Calu3 (cell line): ENCODE measurements at places on chromosomes 16 and 17. TPM values are rescaled to one million over a fixed set of nuclear protein-coding genes. Genes with fewer than 3 reads are reported as not detected.

DNA sequence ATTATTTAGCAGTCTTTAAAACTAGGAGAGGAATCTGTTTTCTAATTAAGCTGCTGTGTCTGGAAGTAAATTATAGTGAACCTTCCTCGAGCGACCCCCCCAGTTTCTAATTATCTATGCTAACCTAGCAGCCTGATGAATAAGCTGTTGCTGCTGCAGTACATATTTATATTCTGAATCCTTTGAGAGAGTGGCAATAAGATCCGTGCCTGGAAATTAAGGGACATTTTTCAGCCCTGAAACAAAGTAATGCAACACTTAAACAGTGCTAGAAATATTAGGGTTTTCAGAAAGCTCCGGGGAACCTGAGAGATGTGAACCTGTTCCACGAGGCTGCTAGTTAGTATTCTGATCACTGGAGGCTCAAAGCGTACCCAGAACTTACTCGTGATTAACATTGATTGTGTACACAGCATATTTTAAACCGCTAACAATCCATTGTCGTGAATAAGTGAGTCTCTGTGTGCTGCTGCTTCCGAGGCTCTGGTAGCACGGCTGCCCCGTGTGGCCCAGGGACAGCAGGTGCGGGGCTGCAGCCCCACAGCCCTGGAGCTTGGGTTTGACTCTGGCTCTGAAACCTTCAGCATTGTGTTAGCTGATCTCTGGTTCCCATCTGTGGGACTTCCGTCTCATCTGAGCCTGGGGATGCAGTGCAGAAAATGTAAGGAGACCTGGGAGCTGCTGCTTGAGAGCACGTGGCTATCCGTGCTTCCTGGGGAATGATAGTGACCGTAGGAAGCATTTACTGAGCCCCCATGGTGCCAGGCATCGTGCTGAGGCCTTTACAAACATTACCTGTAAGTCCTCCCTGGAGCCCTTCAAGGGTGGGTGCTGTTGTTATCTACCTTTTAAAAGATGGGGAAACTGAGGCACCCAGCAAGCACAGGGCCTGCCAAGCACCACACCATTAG is 190.9 kb upstream of the CHMP6 start:
- DNase-seq: no peak

- no peak for DNase-seq
Observed at GRCh38 chr16:35753559-35754390, 2294.4 kb downstream of the TP53TG3F start.

GRCh38 chr16:88992351-88993165 is 15.6 kb upstream of the CBFA2T3 start:
- no peak for DNase-seq

GRCh38 chr17:79203016-79203415 is 128.4 kb downstream of the ENGASE start:
- DNase-seq: no peak

DNA sequence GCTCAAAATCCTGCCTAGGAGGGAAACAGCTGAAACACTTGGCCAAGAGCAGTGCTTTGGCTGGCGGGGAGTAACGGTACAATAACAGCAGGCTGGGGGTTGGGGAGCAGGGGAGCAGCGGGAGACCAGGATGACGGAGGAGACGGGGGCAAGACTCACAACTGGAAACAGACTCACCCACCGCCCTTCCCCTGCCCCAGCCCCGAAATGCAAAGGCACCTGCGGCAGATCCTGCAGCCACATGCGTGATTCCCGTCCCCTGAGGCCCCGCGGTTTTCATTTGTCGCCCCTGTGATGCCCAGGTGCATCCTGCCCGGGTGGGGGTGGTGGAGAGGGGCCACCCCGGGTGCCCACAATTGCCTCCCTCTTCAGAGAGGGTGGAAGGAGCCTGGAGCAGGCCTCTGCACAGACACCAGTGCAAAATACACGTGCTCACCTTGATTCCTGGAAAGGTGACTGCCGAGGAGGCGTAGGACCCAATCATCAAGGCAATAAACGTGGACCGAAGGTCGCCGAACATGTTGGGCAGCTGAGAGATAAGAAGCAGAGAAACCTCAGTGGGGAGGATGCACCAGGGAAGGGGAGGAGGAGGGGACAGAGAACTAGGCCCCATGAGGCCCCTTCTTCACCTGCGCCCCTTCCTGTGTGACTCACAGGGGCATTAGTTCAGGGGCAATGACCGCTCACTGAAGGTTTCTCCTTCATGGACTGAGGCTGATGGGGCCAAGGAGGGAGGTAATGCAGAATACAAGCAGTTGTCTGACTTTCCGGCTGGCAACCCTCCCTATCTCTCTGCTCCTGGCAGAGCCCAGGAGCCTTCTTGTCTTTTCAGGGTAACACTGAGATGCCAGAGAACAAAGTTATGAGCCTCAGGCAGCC is 30.4 kb upstream of the PITPNA start:
- no peak for DNase-seq

GRCh38 chr17:70879401-70879800 is 710.1 kb downstream of the KCNJ2 start:
- no peak for DNase-seq

DNA sequence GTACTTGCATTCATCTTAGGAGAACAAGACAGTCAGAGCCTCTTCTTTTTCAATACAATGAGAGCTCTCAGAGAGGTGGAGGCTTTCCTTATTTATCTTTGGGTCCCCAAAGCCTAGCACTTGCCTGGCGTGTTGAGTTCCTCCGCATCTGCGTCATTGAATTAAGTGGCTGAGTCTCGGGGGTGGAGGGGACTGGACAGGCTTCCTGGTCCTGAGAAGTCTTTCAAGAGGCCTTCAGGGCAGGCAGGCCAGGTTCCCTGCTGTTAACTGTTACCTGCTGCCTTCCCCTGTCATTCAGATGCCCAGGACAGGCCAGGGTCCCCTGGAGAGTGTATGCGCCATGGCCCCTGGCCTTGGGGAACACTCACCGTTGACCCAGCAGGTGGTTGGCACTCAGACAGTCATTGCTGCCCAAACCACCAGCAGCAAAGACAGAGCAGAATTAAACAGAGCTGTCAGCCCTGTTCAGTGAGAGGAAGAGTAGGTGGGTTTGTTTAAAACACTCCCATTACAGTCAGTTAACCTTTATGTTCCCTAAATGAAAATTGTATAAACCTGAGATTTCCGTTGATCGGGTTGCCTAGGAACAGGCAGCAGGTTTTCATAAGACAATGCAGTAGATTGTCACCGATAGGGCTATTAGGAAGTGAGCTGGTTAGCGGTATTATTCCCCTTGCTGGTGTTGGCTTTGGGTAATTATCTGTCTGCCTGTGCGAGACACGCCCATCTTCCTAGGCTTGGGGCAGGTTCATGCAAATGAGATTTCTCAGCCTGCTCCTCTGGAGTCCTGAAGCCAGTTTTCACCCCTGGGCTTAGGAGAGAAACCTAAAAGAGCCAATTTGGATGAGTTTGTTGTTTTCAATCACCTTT is 132.7 kb downstream of the CCDC182 start:
- no peak for DNase-seq

DNA sequence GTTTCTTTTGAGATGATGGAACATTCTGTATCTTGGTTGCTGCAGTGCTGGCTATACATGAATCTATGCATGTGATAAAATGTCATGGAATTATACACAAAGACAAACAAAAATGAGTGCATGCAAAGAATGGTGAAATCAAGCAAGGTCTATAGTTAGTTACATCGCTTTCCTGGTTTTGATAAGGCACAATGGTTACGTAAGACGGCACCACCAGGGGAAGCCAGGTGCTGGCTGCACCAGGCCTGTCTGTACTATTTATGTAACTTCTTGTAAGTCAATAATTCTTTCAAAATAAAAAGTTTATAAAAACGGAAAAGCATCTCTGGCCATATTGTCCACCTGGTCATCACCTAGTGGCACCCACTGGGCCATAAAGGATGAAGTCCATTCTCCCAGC is 46.5 kb downstream of the ARHGAP27 start:
- no peak for DNase-seq

GRCh38 chr16:75660726-75661302 is 13.2 kb downstream of the TERF2IP start:
- no peak for DNase-seq

DNA sequence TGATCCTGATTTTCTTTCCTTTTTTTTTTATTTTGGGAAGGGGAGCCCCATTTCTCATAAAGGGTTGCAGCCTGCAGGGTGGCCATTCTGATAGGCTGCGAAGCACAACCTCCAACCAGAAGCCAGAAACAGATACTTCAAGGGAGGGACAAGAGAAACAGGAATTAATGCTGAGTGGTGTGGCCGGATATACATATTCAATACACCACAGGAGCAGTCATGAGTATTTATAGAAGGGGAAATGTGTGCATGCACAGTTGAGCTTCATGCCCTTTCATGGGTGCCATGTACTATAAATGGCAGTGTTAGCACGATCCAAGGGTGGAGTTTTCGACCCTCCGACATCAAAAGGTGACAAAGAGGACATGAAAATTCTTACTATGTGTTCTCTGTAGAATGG is 320.8 kb downstream of the CBLN1 start:
- DNase-seq: no peak

GRCh38 chr17:58302919-58303585 is 22.3 kb upstream of the MPO start:
- DNase-seq: no peak

DNA sequence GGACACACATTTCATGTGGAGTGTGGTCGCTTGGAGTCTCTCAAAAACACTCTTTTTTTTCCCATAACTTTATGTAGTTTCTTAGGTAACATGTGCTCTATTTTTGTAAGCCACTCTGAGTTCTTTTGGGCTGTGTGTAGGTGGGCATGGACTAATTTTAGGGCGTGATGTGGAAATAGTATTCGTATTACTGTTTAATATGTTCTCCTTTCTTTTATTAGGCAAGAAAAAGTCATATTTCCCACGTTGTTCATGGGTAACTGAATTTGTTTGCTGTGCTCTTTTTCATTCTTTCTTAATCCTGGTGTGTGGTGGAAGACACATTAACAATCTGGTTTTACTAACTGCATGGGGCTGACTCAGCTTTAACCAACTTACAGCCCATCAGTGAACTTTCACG is 27.4 kb downstream of the NDEL1 start:
- DNase-seq: no peak

DNA sequence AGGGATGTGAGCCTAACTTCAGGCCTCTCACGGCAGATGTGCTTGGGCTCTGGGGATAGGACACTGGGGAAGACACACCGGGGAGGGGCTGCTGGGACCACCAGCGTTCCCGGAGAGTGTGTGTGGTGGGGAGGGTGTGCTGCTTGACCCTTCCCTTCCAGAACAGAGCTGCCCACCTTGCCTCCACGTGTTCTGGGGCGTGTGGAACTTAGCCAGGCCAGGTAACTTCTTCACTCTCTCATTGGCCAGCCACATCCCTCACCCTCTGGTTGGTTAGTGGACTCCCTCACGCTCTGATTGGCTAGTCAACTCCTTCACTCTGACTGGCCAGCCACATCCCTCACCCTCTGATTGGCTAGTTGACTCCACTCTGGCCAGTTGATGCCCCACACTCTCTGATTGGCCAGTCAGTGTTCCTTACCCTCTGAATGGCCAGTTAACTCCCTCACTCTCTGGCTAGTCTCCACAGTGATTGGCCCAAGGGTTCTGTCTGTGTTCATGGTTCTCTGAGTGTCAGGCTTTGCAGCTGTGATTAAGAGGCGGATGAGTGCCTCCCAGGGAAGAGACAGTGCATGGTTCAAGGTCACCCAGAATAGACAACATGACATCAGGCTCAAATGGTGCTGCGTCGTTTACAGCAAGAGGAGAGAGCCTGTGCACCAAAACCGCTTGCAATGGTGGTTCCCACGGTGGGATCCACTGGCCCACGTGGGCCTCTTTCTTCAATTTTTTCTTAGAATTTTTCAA is 10.0 kb downstream of the TMEM235 start:
- no peak for DNase-seq

GRCh38 chr16:50303605-50304466 is 37.5 kb downstream of the ADCY7 start:
- DNase-seq: no peak

GRCh38 chr17:73030995-73031394 is 61.5 kb downstream of the SLC39A11 start:
- no peak for DNase-seq

FBXW10 gene
- 0.50 and 0.54 TPM in 2 replicates for total RNA-seq

AXIN2 gene
- 0.45 and 0.49 TPM in 2 replicates for total RNA-seq

TMEM204 gene
- not detected in 2 replicates for total RNA-seq

KRTAP4-3 gene
- not detected in 2 replicates for total RNA-seq

SLC5A10 gene
- total RNA-seq: not detected in 2 replicates

CLDN7 gene
- 266 and 314 TPM in 2 replicates for total RNA-seq

RNF166 gene
- total RNA-seq: 33.3 and 34.3 TPM in 2 replicates
